ENCODE measurements at places on chromosomes 6 and 20. TPM values are rescaled to one million over a fixed set of nuclear protein-coding genes. Genes with fewer than 3 reads are reported as not detected.

The CAP2 gene
- total RNA-seq: 17.8 TPM

The ZFP57 gene
- total RNA-seq: not detected

The NNAT gene
- total RNA-seq: 0.19 TPM

The C6orf15 gene
- total RNA-seq: not detected

The HSPA12B gene
- 0.28 TPM for total RNA-seq

The MLIP gene
- total RNA-seq: not detected

The TRIM15 gene
- total RNA-seq: not detected

The NPBWR2 gene
- total RNA-seq: not detected

The HLA-DRB1 gene
- total RNA-seq: 3.7 TPM

The WFDC10B gene
- not detected for total RNA-seq

The DSTN gene
- total RNA-seq: 368 TPM

The LST1 gene
- not detected for total RNA-seq

The GSTA2 gene
- not detected for total RNA-seq

The PACRG gene
- under 0.01 TPM for total RNA-seq

The IMPG1 gene
- total RNA-seq: not detected

The PBX2 gene
- 28.8 TPM for total RNA-seq

The FAM209B gene
- not detected for total RNA-seq

The MAK gene
- not detected for total RNA-seq

The QRSL1 gene
- total RNA-seq: 11.3 TPM

The BHLHE23 gene
- total RNA-seq: not detected

All from regular cardiac myocyte (primary cell).